ENCODE measurements at places on chromosomes 7 and 10.
A peak's percentile ranks its signal among the peaks of the same experiment; 100 is the strongest.

DNA sequence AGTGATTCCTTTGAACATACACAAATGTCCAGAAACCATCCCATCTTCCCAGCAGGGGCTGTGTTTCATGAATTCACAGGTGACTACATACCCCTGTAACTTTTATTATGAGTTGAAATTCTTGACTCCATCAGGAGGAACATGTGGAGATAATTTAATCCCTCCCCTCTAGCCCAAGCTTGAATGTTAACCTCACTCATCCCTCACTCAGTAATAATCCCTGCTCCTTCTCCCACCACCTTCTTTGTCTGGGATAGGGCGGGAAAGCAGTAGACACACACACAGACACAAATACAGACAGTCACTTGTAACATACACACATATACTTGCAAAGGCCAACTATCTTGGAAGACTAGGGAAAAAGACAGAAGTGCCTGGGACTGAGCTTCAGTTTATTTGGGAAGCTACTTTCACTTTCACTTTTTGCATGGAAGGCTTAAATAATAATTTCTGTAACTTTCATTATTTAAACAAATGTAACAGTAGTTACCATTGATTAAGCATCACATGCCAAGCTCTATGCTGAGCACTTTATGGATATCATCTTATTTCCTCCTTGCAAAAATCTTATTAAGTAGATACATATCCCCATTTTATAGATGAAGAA lies 7.3 kb downstream of the AASS start:
- DNase-seq = no peak

DNA sequence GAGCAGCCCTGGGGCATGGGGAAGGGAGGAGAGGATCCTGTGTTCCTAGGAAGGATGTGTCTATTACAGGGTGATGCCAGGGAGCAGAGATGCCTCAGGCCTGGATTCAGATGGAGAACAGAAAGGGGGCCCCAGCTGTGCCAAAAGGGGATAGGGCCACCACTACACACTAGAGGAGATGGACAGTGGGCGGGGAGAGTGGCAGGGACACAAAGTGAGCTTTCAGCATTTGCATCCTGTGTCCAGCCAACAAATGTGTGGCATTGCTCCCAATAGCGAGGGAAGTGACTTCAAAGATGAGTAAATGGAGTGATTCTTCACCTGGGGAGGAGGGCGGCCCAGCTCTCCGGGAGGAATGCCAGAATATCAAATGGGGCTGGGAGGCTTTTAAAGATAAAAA lies 64.9 kb upstream of the WAPL start:
- DNase-seq = no peak

DNA sequence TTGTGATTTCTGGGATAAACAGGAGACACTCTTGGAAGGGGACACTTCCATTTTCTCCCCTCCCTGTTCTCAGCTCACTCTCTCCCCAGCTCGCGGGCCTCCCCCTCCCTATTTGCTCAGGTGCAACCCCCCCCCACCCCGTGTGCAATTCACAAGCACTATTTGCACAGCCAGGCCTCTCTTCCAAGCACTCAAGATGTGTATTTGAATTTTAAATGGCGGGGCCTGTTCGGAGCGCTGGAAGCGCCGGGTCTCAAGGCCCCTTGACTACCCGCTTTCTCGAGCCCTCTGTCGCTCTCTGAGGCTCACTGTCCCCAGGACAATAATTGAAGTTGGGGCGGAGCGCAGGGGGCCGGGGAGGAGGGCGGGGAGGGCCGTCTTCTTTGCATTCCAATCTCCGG lies 7.8 kb downstream of the SHH start:
- DNase-seq = no peak

DNA sequence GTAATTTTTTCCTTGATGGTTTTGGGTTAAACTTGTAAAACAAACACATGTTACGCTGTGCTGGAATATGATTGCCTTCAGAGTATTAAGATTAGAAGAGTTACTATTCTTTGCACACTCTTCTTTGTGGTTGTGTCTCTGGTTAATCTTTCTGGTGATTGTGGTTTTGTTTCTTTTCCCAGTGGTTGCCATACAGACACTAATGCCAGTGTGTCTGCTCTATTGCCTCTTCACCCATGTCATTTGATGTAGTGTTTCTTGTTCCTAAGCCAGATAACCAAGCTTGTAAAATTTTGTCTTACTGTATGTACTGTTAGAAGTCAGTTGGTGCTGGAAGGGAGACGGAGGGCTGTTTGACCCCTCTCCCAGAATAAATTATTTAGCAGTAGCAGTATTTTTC lies 124.8 kb downstream of the PHTF2 start:
- DNase-seq = no peak

DNA sequence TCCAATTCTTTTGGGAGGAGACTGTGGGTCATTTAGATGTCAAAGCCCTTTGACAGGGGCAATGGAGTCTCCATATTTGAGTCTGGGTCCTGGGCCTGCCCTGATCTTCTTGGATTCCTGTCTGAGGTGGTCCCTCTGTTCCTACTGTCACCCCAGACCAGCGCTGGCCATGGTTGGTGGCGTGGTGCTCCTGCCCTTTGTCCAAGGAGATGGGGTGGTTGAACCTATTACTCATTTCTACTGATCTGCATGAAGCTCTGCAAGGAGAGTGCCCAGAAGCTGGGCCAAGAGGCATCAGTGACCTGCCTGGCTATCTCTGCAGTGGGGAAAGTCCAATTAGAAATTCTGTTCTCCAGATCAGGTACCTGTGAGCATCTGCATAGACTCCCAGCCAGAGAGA lies 355.6 kb upstream of the NUPR2 start:
- no peak for DNase-seq

DNA sequence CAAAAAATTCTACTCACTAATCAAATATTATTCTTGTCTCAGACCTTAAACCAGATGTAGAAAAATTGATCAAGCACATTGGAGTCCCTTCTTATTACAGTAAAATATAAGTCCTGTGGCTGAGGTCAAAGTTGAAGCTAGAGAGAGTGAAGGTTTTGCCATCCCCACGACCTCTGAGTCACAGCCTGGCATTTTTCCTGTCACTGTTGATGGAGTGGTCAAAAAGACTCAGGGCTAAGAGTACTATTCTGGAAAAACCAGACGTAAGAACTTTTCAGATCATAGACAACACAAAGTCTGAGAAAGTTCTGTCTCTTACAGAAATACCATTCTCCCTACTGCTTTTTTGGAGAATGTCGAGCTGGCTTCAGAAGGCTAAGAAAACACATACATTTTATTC lies 323.7 kb upstream of the ANKRD30A start:
- DNase-seq = no peak

DNA sequence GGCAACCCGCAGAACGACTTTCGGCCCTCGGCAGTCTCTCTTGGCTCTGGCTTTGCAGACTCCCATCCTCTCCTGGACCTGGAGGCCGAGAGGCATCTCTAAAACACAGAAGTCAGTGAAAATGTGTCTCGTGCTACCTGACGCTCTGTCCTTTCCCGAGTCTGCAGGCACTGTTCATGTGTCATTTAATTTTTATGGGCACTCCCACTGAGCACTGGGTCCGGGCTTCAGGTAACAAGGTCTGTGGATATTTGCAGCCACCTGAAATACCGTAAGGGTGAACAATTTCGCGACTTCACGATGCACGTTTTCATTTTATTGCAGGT lies 96.8 kb downstream of the GLRX3 start:
- DNase-seq = no peak

- no peak for DNase-seq
Observed at GRCh38 chr7:20744954-20745446, 41.7 kb downstream of the SP8 start.

DNA sequence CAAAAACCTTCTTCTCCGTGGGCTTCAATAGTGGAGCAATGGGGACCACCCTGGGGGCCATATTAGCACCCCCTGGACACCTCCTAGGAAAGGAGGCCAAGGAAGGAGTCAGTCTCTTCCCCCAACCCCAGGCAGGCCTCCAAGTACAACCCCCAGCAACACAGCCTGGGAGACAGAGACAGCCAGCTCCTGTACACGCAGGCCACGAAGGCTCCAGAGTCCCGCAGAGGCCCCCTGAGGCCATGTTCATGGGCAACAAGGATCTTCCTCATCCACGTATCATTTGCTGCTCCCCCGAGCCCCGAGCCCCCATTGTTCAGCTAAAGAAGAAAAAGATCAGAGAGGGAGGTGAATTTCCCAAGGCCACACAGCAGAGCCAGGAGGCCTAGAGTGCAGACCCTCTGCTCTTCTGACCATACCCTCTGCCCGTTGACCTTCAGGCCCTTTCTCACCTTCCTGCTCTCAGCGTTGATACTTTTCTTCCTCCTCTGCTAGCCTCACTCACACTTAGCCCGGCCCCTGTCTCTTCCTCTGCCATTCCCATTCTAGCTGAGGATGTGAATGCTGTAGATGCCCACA lies 35.9 kb upstream of the MYL10 start:
- no peak for DNase-seq

GRCh38 chr10:43461950-43462349 lies 25.0 kb downstream of the ZNF487 start:
- DNase-seq = peak; percentile 76

GRCh38 chr7:32070406-32071360 lies at the start of gene PDE1C:
PDE1C (minus strand) TSS chr7:32070407.
- DNase-seq = no peak

DNA sequence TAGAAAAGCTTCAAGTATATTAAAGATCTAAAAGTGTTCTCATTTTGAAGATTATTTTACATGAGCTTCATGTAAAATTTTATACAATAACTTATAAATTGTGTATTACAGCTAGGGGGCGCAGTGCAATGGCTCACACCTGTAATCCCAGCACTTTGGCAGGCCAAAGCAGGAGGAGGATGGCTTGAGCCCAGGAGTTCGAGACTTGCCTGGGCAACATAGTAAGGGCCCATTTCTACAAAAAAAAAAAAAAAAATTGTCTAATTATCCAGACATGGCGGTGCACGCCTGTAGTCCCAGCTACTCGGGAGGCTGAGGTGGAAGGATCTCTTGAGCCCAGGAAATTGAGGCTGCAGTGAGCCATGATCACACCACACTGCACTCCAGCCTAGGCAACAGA lies 16.6 kb downstream of the ACBD5 start:
- peak; percentile 56 for DNase-seq

GRCh38 chr7:17497549-17498167 lies 199.2 kb downstream of the AHR start:
- no peak for DNase-seq

DNA sequence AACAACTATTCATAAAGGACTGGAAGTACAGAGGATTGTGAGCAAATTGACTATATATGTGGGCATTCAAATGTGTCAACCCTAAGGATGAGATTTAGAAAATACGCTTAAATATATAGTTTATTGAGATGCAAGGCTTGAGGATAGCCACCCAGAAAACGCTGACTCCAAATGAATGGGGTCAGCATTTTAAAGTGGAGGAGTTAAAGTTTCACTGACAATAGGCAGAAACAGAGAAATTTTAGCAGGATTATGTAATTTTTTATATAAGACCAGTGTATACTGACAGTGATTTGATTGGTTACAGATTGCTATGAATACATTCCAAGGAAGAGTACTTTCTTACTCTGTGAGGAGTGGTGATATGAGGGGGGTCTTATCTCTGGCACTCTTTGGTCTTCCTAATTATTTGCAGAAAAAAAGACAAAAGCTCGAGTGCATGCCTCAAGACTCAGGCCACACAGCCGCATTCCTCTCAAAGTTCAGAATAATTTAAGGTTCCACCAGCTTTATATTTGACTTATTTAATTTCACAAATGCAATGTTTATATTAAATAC lies 38.6 kb upstream of the ARL4A start:
- no peak for DNase-seq

GRCh38 chr10:44114441-44114840 lies 270.5 kb downstream of the CXCL12 start:
- no peak for DNase-seq

- DNase-seq = no peak
Observed at GRCh38 chr7:20510573-20510900, 104.9 kb upstream of the ABCB5 start.

- no peak for DNase-seq
Observed at GRCh38 chr7:135273581-135273980, 39.9 kb downstream of the STRA8 start.

DNA sequence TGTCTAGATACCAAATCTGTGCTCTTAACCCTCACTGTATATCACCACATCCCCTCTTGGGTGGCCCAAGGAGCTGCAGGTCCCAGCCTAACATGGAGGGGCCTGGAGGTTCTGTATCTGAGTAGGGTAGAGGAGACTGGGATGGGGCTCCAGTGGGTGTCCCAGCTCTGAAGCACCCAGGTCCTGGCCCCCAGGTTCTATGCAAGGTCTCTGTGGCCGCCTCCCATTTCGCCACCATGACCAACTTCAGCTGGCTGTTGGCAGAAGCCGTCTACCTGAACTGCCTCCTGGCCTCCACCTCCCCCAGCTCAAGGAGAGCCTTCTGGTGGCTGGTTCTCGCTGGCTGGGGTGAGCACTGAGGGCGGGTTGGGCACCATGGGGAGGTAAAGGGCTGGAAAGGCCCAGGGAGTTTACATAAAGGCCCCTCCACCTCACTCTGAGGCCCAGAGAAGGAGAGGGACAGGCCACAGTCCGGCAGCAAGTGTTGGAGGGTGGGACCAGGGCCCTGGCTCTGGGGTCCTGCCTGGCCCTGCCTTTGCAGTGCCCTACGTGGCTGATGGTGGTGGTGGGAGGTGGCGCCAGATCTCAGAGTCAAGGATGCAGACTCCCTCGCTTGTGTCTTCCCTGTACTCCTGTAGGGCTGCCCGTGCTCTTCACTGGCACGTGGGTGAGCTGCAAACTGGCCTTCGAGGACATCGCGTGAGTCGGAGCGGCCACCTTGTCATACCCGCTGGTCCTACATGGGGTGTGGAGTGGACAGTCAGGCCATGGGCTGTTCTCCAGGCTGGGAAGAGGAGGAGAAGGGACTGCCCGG lies 10.2 kb downstream of the GHRHR start:
- DNase-seq = no peak

GRCh38 chr10:95864906-95865813 lies 42.6 kb upstream of the CC2D2B start:
- DNase-seq = peak; percentile 13

DNA sequence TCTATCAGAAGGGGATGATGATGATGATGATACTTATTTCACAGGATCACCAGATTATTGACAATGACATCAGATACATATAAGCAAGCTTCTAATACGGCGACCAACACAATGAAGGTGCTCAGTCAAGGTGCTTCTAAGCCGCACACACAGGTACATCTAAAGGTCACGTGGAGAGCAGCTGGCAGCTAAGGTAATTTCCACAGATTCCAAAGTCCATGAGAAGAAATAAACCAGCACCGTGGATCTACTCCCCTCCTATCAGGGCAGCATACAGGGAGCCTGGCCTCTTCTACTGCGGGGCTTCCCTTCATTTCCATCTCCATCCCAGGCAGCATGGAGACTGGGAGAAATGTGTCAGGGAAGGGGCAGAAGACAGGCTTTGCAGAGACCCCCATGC lies 37.5 kb downstream of the DENND11 start:
- DNase-seq = no peak

Measured in thymus (tissue), 14 donors.